SHP77 treated with DMSO at 0.1 percent for 48 hours (cell line): ENCODE measurements at places on chromosomes 16 and 17.

DNA sequence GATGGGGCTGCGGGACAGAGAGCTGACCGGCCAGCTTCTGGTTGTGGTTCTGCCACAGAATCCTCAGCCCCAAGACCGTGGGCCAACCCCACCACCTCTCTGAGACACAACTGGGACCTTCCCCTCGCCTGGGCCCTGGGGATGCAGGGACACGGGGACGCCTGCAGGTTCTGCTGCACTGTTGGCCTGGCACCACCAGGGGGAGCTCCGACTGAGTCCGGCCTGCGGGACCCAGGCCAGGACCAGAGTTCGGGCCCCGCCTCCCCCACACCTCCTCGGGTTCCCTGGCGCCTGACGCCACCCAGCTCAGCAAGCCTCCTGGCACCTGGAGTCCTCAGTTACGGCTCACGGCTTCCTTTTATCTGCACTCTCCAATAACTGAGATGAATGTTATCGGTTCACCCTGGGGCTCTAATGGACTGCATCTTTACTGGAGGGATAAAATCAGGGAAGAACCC is 27.3 kb downstream of the TBC1D16 start:
- DNase-seq, result peak; percentile 36

- DNase-seq, result peak; percentile 34
These were observed 385 bp downstream of the CFAP119 start for GRCh38 chr16:30761427-30761927.

- DNase-seq, result no peak
These were observed 77.9 kb upstream of the LGALS9 start for GRCh38 chr17:27553019-27553511.

DNA sequence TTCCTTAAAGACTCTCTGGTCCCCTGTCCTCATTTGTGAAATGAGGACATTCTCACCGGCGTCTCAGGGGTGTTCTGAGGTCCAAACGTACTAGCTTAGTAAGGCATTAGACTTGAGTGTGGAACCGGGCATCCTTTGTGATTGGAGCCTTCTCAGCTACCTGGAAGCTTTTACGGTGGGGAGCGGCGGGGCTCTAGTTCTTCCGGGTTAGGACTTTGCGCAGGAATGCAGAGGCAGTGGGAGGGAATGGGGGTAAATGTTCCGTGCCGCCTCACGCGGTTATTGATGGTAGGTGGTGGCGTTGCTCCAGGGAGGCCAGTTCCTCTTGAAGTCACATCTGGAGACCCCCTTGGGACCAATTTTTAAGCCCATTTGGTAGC is 113.6 kb downstream of the SNX29 start:
- no peak for DNase-seq

- DNase-seq, result no peak
These were observed 1.1 kb downstream of the CRAMP1 start for GRCh38 chr16:1613211-1613622.

DNA sequence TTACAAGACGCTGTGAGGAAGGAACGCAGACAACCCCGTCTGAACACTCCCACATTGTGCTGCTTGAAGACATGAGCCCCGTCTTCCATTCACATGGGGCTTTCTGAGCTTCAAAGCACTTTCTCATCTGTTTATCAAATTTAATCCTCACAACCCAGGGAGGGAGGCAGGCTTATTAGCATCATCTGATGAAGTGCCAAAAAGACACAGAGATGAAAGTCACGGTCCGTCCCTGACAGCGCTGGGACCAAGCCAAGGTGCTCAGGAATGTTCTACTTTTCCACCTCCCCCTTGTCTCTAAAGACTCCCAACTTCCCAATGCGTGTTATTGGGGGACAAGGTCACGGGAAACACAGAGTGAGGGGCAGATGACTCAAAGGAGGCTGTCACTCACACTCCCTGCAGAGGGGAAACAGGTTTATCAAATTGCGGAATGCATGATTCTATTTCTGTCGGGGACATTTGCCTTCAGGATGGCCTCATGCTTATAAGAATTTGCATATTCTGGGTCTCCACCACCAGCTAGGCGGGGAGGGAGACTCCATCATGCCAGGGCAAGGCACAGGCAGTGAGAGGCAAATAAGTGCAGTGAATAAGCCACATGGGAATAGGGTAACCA is 10.7 kb downstream of the XYLT1 start:
- no peak for DNase-seq

DNA sequence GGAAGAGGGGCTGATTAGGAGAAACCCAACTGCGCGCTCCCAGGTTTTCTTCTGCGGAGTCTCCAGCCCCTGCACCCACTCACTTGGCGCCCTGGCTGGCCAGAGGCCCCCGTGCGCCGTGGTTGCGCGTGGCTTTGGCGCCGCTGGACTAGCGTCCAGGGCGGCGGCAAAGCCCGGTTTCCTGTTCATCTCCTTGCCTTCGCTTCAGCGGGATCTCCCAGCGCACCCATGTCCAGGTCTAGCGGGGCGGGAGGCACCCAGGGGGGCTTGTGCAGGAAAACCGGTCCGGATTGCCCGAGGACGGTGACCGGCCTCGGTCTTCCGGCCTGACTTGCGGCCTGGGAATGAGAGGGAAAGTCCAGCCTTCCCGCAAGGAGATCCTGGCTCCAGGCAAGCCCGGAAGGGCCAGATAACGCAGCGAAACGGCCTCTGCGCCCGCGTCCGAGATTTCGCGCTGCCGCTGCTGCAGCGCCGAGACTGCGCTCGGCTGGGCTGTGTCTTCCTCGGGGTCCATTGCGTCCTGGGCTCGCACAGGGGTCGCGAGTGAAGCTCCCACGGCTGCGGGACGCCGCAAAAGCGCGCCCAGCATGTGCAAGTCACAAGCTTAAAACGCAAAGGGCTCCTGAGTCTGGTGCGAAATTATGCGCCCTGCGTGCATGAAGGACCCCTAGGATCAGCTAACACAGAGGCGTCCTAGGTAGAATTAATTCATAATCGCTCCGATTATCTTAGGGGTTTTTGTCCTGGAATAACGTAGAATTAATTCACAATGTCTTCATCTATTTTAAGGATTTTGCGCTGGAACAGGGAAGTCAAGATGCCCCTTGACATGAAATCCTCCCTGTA is 5.7 kb downstream of the FOXF1 start:
- DNase-seq, result no peak

GRCh38 chr17:45784293-45784740 is at the start of gene CRHR1:
Gene CRHR1, plus strand, starts transcription at chr17:45784320. Its CDS starts 225 bp downstream, at chr17:45784545.
- no peak for DNase-seq

- no peak for DNase-seq
These were observed 15.9 kb downstream of the CYB561 start for GRCh38 chr17:63430223-63430622.

GRCh38 chr16:87956365-87957231 is 5.4 kb downstream of the BANP start:
- DNase-seq, result no peak

DNA sequence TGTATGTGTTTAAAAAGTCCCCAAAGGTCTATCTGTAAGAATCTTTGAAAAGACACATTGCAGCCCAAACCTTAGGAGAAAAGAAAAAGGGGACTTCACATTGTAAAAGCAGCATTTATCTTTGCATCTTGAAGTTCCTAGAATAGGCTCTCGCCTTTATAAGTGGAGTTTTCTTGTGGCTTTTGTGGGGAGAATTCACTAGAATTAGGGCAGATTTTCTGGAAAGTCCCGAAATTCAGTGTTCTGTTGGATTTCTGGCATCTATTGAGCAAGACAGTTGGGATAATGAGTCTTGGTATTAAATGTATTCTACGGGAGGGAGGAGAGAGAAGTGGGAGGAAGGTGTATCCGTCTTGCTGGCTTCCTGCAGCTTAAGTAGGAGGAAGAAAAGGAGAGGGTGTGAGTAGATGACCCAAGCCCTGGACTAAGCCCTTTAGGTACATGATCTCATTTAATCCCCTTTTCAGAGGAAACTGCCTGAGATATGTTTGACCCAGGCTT is 62.6 kb downstream of the PRKCA start:
- DNase-seq, result no peak

- DNase-seq, result no peak
These were observed 10.7 kb upstream of the EPOP start for GRCh38 chr17:38685491-38685890.

- DNase-seq, result no peak
These were observed 1.5 kb downstream of the SPOP start for GRCh38 chr17:49676276-49676868.

DNA sequence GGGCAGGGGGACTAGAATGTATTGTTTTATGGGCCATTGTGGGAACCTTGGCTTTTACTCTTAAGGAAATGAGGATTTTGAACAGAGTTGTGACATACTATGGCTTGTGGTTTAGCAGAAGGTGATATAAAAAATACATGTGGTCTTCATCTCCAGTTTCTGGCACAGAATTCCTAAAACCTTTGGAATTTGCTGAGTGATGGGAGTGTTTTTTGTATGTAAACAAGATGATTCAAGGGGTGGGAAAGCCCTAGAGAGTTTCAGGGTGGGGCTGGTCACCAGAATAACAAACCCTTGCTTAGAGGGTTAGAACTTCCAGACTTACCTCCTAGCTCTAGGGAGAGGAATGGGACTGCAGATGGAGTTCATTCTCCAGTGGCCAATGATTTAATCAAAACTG is 316.1 kb downstream of the PHKB start:
- DNase-seq, result no peak

GRCh38 chr16:77468831-77469230 is 34.0 kb upstream of the ADAMTS18 start:
- no peak for DNase-seq

- DNase-seq, result no peak
These were observed 105.3 kb downstream of the SLC39A11 start for GRCh38 chr17:72987166-72987565.

GRCh38 chr17:40469805-40470675 is 26.8 kb downstream of the IGFBP4 start:
- DNase-seq, result no peak

DNA sequence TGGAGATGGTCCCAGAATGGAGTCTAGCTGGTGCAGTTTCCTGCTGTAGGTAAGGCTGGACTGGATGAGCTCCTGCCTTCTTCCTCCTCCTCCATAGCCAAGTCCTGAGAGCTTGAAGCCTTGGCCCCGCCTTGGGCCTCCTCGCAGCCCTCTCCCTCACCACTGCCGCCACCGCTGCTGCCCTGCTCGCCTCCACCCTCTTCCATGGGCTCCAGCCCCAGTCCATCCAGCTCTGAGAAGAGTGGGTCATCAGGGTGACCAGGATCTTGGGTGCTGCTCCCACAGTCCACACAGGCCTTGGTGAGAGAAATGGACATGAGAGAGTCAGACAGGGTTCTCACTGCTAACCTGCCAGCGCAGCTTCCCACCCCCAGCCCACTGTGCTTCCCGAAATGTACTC is 11.2 kb downstream of the PER1 start:
- no peak for DNase-seq

DNA sequence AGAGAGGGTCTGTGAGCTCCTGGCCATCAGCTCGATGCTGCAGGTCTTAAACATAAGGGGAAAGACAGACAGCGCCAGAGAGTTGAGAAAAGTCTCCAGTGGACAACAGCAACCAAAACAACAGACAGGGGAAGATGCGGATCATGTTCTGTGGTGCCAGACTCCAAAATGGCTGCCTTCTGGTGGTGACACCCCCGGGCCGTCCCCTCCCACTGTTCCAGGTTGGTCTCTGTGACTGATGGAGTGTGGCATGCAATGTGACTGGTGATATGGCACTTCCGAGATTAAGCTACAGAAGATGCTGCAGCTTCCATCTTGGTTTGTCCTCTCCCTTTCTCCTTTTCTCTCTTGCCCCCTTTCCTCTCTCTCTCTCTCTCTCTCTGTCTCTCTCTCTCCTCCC is 40.4 kb upstream of the RBFOX3 start:
- DNase-seq, result no peak

DNA sequence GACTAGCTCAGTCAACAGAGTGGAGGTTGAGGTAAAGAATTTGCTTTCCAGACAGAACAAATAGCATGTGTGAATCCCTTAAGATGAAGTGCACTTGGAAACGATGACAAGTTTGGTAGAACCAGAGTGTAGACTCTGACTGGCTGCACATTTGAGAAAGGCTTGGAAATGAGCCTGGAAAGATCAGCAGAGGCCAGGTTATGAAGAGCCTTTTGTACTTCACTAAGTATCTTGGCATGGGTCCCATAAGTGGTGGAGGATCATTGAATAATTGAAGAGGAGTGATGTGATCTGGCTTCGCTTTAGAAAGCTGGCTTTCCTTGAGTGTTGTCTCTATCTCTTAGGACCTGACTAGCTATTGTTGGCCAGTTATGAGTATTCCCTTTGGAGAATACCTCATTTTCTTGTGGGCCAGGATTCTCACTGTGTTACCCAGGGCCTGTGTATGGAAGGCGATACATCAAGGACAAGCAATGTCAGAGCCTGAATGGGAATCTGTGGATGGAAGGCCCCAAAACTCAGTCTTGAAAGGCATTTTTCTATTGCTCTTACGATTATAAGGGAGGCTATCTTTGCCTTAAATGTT is 329.8 kb downstream of the UTP18 start:
- no peak for DNase-seq

GRCh38 chr17:17386094-17386800 is 83.1 kb downstream of the NT5M start:
- DNase-seq, result no peak

DNA sequence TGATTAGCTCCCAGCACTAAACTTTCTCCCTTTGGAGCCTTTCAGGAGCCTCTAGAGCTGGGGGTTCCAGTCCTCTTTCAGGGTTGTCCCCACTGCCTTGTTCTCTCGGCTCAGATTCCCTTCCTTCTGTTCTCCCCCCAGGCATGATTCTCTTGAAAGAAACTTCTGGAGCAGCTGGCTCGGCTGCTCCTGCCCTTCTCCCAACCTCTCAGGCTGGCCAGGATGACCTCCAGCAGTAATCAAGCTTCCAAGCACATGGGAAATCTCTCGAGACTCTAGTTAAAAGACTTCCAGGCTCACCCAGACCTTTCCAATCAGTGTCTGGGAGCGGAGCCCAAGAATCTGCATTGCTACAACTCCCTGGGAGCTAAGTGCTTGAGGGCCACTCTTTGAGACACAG is 3.6 kb downstream of the SDK2 start:
- DNase-seq, result no peak

GRCh38 chr16:4911970-4912386 is 25.0 kb downstream of the PPL start:
- no peak for DNase-seq

DNA sequence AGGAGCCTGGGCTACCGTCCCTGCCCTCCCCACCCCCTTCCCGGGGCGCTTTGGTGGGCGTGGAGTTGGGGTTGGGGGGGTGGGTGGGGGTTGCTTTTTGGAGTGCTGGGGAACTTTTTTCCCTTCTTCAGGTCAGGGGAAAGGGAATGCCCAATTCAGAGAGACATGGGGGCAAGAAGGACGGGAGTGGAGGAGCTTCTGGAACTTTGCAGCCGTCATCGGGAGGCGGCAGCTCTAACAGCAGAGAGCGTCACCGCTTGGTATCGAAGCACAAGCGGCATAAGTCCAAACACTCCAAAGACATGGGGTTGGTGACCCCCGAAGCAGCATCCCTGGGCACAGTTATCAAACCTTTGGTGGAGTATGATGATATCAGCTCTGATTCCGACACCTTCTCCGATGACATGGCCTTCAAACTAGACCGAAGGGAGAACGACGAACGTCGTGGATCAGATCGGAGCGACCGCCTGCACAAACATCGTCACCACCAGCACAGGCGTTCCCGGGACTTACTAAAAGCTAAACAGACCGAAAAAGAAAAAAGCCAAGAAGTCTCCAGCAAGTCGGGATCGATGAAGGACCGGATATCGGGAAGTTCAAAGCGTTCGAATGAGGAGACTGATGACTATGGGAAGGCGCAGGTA is 762 bp downstream of the CDK12 start:
- no peak for DNase-seq

- DNase-seq, result no peak
These were observed 8.5 kb upstream of the KLHL11 start for GRCh38 chr17:41873559-41874292.

GRCh38 chr17:10993126-10993525 is 155.2 kb upstream of the PIRT start:
- no peak for DNase-seq

GRCh38 chr17:58402679-58403078 is 14.7 kb downstream of the RNF43 start:
- DNase-seq, result no peak

- no peak for DNase-seq
These were observed 2.2 kb upstream of the ALDOA start for GRCh38 chr16:30063278-30063892.
